ENCODE measurements at places on chromosomes 6 and 20. TPM values are rescaled to one million over a fixed set of nuclear protein-coding genes. Genes with fewer than 3 reads are reported as not detected.

MATN4 gene
- total RNA-seq: not detected

ARMH2 gene
- not detected for total RNA-seq

RNF8 gene
- 48.7 TPM for total RNA-seq

- DNase-seq: peak; percentile 15
Measured at GRCh38 chr6:50249493-50249892, 199.8 kb upstream of the DEFB112 start.

GRCh38 chr6:44002593-44003344 lies 124.5 kb downstream of the MRPL14 start:
- peak; percentile 80 for DNase-seq
